CD8-positive, alpha-beta memory T cell (primary cell): ENCODE measurements at places on chromosomes 3 and 15. TPM values are rescaled to one million over a fixed set of nuclear protein-coding genes. Genes with fewer than 3 reads are reported as not detected.

DNA sequence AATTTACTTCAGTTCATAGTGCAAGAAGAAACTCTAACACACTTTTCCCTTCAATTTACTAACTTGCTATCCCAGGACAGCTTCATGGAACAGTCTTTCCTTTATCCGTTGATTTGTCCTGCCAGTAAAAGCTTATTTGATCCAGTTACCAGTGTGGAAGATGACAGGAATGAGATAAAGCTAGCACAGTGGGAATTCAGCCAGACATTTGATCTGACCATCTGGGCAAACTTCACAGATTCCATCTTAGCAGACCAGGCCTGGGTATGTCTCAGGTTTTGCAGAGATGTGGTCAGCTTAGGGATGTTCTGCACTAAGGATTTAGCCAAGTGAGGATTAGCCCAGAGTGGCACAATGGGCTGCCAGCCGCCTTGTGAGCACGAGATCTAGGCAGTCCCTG lies 19.7 kb downstream of the CEMIP start:
- H3K4me3 ChIP-seq: no peak overlapping the region
- no peak overlapping the region for H3K27ac ChIP-seq
- DNase-seq: no peak

DNA sequence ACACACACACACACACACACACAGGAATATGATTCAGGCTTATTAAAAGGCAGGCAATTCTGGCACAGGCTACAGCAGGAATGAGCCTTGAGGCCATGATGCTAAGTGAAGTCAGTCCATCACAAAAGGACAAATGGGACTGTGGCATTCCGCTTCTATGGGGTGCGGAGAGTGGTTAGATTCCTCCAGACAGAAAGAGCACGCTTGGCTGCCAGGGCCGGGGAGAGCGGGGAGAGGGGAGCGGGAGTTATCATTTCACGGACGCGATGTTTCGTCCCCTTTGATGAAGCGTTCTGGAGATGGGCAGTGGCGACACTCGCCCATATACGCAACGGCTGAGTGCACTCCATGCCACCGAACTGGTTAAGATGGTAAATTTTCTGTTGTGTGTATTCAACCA lies 58.5 kb upstream of the FAM174B start:
- no peak for DNase-seq
- peak overlapping the region; percentile 44 for H3K4me3 ChIP-seq
- H3K27ac ChIP-seq: no peak overlapping the region

- no peaks in the 10 kb centered on the region for H3K27me3 ChIP-seq
- H3K27ac ChIP-seq: no peak overlapping the region
- no peak for DNase-seq
- no peaks in the 10 kb centered on the region for H3K4me1 ChIP-seq
- no peak overlapping the region for H3K4me3 ChIP-seq
Observed at GRCh38 chr15:98948456-98948855, 59.1 kb downstream of the PGPEP1L start.

DLL4 gene
- polyA plus RNA-seq: not detected

- DNase-seq: no peak
- H3K36me3 ChIP-seq: no peaks in the 10 kb centered on the region
- H3K27ac ChIP-seq: no peak overlapping the region
- no peak overlapping the region for H3K4me3 ChIP-seq
- H3K27me3 ChIP-seq: peaks cover 5% of the 10 kb centered on the region
Observed at GRCh38 chr3:111864821-111865656, 6.0 kb downstream of the PHLDB2 start.

CPN2 gene
- polyA plus RNA-seq: not detected

DNA sequence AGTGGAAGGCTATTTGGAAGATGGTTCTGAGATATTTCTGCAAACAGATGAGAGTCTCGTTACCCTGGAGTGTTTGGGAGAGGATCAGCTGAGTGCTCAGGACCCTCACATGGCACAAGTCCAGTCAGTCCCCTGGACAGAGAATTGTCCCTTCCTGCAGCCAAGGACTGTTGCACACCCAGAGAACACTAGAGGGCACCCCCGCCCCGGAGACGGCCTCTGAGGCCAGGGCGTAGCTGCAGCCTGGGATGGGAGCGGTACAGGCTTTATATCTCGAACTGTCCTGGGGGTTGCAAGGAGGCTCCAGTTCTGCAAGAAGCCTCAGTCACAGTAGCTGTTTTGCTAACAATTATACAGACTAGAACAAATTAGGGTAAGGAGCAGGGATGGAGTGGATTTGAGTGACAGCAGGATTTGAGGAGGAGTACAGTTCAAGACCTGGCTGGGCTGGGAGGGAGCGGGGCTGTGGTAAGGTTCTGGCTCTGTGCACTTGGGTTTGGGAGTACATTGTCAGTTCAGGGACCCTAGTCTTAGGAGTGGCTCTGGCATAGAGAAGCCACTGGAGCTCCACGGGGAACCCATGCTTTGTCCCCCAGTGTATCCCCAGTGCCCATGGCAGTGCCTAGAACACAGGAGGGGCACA lies 67.6 kb upstream of the HACD2 start:
- no peaks in the 10 kb centered on the region for H3K4me1 ChIP-seq
- no peaks in the 10 kb centered on the region for H3K36me3 ChIP-seq
- no peak overlapping the region for H3K27ac ChIP-seq

- DNase-seq: no peak
- no peaks in the 10 kb centered on the region for H3K36me3 ChIP-seq
- no peak overlapping the region for H3K27ac ChIP-seq
- H3K27me3 ChIP-seq: no peaks in the 10 kb centered on the region
Observed at GRCh38 chr3:148735597-148735996, 37.9 kb downstream of the AGTR1 start.

GTF2E1 gene
- 14.3 TPM for polyA plus RNA-seq

DNA sequence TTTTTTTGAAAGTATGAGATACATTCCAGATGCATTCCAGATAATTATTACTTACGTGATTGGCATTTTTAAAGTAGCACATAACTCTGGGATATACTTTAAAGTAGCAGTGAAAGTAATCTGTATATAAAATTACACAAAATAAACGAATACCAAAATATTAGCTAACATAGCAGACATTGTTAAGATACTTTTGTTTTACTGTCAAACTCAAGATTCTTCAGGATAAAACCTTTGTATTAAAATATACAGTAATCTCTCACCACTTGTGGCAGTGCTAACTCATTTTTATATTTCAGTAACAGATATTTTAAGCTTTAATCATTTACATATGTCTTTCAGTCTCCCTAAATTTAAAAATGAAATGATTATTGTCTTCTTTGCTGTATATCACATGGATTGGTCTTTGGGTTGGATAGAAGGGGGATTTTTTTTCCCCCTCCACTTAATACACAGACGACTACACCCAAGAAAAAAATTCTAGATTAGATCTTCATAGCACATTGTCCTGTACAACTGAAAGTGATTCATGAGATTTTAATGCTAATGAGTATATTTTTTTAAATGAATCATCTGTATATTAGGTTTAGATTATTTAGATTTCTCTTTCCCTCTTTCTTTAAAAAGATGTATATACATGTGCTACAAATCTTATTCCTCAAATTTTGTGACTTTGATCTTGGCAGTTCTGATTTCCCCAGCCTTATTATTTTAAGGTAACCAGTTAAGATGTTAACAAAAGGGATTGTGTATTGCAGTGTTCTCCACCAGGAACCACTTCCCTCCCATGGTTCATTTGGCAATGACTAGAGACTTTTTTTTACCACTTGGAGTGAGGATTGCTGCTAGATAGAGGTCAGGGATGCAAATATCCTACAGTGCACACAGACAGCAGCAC lies 24.5 kb upstream of the EBLN2 start:
- no peak overlapping the region for H3K27ac ChIP-seq
- H3K4me3 ChIP-seq: no peak overlapping the region

ITIH1 gene
- not detected for polyA plus RNA-seq

UROC1 gene
- not detected for polyA plus RNA-seq

RETNLB gene
- not detected for polyA plus RNA-seq

DNA sequence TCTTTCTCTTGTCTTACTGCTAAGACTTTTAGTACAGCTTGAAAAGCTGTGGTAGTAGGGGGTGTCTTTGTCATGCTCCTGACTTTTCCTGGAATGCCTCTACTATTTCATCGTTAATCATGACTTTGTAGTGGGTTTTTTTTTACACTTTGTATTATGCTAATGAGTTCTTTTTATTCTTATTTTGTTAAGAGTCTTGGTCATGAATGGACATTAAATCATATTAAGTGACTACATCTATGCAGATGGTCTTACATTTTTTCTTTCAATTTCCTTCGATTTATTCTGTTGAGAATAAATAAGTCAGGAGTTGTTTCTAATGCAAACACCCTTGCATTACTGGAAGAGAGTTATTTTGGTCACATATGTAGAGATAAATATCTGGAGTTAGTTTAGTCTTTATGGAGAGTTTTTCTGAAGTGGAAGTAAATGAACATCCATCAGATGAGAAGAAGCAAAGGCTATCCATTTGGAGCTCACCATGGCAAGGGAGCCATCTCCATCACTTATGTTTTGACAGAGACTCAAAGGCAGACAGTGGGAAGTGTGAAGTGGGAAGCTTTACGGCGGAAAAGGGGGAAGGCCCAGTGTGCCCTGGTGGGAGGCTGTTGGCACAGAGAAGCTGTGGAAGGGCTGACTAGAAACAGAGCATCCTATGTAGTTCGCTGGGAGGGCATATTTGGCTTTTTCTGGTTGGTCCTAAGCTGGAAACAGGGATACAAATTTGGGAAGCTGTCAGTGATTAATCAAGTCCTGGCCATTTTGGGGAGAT lies 73.1 kb upstream of the PRR23E start:
- H3K36me3 ChIP-seq: no peaks in the 10 kb centered on the region
- no peak overlapping the region for H3K27ac ChIP-seq
- H3K4me3 ChIP-seq: no peak overlapping the region
- no peaks in the 10 kb centered on the region for H3K4me1 ChIP-seq
- no peaks in the 10 kb centered on the region for H3K27me3 ChIP-seq

PLSCR2 gene
- polyA plus RNA-seq: not detected

GRCh38 chr3:178103140-178103539 lies 433.1 kb upstream of the KCNMB2 start:
- no peaks in the 10 kb centered on the region for H3K4me1 ChIP-seq
- no peaks in the 10 kb centered on the region for H3K36me3 ChIP-seq
- no peaks in the 10 kb centered on the region for H3K27me3 ChIP-seq

GRCh38 chr3:125212509-125213363 lies at the start of gene SLC12A8:
Gene SLC12A8, minus strand, starts transcription at chr3:125212748. Its CDS starts 1,399 bp downstream, at chr3:125211349.
- peaks cover 7% of the 10 kb centered on the region for H3K4me1 ChIP-seq
- no peak for DNase-seq
- no peak within 1 kb of the TSS for H3K27ac ChIP-seq
- H3K27me3 ChIP-seq: peaks cover 27% of the 10 kb centered on the region
- no peak within 1 kb of the TSS for H3K4me3 ChIP-seq
- H3K36me3 ChIP-seq: no peaks in the 10 kb centered on the region

DNA sequence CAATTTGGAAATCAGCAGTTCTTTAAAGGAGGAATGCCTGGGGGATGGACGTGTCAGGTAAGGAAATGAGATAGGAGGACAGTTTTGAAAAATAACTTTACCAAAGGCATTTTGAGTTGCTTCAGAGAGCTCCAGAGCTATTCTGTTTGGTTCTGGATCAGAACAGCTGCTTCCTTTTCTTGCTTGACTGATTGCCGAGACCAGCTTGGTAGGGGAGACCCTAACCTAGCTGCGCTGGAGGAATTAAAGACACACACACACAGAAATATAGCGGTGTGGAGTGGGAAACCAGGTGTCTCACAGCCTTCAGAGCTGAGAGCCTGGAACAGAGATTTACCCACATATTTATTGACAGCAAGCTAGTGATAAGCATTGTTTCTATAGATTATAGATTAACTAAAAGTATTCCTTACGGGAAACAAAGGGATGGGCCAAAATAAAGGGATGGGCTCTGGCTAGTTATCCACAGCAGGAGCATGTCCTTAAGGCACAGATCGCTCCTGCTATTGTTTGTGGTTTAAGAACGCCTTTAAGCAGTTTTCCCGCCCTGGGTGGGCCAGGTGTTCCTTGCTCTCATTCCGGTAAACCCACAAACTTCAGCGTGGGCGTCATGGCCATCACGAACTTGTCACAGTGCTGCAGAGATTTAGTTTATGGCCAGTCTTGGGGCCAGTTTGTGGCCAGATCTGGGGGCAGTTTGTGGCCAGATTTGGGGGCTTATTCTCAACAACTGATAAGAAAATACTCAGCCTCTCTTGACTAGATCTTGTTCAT lies 556.0 kb downstream of the ROBO1 start:
- H3K4me1 ChIP-seq: no peaks in the 10 kb centered on the region
- no peaks in the 10 kb centered on the region for H3K27me3 ChIP-seq
- no peak overlapping the region for H3K4me3 ChIP-seq
- no peak overlapping the region for H3K27ac ChIP-seq
- DNase-seq: no peak

ZNF662 gene
- not detected for polyA plus RNA-seq

DNA sequence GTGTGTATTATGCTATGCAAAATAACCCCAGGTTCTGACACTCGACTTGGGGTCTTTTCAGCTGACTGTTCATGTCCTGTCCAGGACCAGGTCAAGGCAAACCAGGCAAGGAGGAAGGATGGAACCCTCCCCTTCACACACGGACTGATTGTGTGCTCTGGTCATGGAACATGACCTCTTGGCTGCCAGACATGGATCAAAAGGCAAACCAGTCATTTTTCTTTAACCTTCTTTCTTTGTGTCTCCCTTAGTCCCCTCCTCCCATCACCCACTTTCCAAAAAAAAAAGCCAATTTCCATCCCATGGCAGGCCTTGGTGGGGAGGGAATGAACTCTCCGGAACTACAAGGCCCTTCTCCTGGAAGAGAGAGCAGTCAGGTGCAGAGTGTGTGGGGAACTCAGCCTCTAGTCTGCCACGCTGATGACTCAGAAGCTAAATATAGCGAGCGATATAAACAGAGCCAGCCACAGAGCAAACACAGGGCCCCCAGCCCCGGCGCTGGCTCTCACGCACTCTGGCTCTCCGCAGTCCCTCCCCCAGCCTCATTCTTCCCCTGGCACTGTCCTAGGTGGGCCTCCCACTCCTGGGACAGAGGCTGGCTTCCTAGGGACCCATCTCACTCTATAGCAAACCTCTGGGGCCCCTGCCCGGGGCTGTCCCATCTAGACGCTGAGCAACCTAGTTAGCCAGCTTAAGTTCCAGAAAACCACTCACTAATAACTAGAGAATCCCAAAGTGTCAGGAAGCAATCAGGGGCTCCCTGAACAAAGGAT lies 10.0 kb downstream of the BMF start:
- H3K27ac ChIP-seq: peak overlapping the region; percentile 43
- H3K36me3 ChIP-seq: no peaks in the 10 kb centered on the region
- DNase-seq: peak; percentile 13
- no peaks in the 10 kb centered on the region for H3K27me3 ChIP-seq
- H3K4me1 ChIP-seq: peaks cover 45% of the 10 kb centered on the region
